ENCODE measurements at places on chromosomes 2 and 18.

DNA sequence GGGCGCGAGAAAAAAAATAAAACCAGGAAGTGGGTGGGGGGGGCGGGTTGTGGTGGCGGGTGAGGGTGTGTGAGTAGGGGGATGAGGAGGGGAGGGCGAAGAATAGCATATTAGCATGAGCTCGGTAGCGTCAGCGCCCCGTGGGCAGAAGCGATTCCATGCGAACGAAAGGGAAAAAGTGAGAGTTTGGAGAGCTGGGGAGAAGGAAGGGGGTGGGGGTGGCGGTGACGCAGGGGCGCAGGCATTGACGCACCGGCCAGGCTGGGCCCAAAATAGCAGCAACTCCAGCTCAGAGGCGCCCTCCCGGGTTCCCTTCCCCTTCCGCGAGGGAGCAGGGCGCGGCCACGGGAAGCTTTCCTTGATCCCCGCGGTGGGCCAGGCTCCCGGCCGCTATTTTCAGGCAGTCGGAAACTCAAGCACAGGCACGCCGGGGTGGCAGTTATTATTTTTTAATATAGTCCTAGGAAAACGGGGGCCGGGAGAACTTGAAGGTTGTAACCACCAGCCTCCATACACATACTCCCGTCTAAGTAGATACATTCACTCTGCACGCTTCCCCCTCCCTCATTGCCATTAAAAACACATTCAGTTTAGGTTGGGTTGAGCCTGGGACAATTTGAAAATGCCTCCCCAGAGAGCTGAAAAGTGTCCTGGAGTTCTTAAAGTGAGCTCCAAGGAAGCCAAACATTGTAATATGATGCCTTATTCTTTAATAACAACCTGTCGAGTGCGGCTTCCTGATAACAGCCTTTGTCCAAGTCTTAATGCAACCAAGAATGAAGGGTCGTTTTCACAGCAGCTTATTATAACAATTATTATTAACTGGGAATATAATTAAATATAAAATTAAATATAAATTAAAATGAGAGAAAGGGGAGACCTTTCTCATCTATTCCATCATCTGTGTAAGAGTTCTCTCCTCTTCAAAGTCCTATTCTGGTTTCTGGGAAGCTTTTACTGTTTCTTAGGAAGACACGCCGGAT is 2.3 kb upstream of the NR4A2 start:
- peak; percentile 85 for DNase-seq

- DNase-seq: no peak
Observed at GRCh38 chr2:34307636-34308035, 708.5 kb upstream of the FAM98A start.

GRCh38 chr18:419541-420175 is 80.8 kb downstream of the COLEC12 start:
- DNase-seq: no peak

GRCh38 chr2:226983895-226984749 is 148.3 kb downstream of the RHBDD1 start:
- DNase-seq: no peak

- no peak for DNase-seq
Observed at GRCh38 chr18:21293479-21293878, 51.4 kb downstream of the GREB1L start.

DNA sequence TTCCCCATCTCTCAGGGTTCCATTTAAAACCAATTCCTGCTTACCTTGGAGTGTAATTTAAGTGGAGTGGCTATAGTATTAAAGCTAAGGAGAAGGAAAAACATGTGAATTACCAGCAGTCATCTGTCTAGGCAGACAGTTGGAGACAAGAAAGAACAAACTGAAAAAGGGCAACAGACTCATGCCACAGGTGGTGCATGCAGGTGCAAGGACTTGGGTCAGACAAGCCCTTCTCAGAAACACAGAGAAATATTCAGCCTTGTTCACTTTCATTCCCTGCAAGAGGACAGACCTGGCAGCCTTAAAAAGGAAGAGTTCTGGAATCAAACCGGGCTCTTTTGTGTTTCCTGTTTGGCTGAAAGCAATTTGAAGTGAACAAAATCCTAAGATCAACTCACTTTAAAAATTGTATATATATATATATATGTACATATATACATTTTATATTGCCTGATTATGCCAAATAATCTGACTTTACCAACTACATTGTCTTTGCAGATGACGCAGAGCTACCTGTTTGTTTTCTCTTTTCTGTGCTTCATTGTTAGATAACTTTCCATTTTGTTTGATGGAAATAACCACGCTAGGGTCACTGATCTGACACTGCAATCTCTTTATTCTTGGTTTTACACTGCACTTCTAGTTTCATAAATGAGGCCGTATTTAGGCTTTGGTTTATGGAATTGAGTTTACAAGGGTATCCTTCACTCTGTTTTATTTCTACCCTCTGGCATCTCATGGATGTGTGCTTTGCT is 35.1 kb upstream of the VPS54 start:
- DNase-seq: no peak

DNA sequence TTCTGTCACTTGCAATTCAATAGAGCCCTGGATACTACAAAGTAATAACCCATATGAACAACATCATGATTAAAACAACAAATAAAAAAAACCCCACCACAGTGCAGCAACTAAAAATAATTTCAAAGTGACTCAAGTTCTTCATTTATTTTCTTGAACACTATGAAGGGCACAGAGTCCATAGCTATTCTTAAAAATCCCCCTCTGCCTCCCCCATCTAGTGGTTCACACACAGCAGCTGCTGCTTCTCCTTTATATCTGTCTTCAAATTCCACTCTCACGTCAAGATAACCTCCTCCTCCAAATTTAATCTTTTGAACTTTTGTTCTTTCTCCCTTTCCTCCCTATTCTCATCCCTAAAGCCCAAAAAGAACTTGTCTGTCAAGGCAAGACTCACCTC is 591.3 kb downstream of the ZEB2 start:
- DNase-seq: no peak

DNA sequence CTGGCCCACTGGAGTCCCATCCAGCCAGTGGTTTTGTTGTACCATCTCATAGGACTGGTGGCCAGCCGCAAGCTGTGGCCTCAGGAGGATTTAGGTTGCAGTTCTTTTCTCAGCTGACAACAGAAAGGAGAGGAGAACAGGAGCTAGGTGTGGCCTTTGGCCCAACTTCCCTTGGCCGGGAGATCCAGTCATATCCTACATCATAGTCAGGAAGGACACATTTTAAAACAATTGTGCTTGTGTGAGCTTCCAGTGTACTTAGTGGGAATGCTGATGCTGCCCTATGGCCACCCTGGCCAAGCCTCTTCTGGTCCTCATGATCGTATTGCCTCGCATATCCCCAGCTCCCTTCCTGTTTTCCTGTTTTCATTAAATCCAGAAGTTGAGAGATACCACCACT is 98.1 kb downstream of the WDSUB1 start:
- no peak for DNase-seq

DNA sequence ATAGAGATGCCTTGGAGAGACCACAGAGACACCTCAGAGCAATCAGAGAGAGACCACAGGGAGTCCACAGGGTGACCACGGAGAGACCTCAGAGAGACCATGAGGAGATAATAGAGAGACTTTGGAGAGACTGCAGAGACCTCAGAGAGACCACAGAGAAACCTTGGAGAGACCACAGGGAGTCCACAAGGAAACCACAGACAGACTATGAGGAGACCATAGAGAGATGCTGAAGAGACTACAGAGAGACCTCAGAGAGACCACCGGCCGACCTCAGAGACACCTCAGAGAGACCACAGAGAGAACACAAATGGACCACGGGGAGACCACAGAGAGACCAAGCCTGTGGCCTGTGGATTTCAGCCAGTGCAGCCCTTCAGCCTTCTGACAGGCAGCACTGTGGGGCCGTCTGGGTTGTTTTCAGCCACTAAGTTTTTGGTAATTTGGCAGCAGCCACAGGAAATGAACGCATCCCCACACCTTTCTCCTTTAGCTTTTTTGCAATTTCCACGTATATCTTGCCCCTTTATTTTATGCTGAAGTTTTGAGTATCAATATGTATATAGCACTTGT is 11.4 kb upstream of the TMEM18 start:
- no peak for DNase-seq

DNA sequence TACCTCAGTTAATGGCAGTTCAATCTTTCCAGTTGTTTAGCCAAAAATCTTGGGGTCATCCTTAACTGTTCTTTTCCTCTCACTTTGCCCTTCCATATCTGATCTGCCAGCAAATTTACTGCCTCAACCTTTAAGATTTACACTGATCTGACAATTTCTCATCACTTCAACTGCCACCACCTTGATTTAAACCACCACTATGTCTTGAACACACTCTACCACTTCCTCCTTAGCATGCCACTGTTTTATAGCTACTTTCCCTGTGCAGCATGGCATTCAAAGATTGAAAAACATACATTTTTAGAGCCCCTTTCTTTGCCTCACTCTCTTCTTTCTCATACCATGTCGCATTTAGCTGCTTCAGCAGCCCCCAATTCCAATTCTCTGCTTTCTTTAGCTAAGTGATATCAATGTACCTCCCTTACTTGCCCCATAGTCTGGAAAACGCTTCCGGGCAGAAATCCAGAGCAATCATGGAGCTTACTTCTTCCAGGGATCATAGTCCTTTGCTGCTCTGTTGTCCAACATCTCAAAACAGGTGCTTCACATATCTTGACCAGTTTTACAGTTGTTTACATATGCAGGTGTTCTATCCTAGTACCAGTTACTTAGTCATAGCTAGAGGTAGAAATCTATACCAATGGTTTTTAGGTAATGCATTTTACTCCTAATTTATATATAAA is 10.9 kb downstream of the PGAP1 start:
- DNase-seq: no peak

- no peak for DNase-seq
Observed at GRCh38 chr2:222404151-222404905, 20.0 kb upstream of the SGPP2 start.

- DNase-seq: no peak
Observed at GRCh38 chr2:199070322-199070949, 387.3 kb downstream of the SATB2 start.

DNA sequence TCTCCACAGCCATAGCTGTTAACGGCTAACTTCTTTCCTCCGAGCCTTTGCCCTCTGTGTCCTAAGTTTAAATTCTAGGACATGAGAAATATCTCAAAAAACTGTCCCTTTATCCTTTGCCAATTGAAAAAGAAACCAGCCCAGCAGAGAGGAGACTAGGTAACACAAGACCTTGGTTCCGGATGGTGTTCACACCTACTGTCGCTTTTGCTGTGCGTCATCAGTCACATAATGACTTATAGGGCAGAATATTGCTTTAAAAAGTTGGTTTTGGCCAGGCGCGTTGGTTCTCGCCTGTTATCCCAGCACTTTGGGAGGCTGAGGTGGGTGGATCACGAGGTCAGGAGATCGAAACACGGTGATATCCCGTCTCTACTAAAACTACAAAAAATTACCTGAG is 66.2 kb downstream of the SP3 start:
- no peak for DNase-seq

- DNase-seq: no peak
Observed at GRCh38 chr2:235493402-235493774, 455 bp upstream of the AGAP1 start.

GRCh38 chr2:60976256-60976850 is 41.2 kb upstream of the PEX13 start:
- DNase-seq: no peak

DNA sequence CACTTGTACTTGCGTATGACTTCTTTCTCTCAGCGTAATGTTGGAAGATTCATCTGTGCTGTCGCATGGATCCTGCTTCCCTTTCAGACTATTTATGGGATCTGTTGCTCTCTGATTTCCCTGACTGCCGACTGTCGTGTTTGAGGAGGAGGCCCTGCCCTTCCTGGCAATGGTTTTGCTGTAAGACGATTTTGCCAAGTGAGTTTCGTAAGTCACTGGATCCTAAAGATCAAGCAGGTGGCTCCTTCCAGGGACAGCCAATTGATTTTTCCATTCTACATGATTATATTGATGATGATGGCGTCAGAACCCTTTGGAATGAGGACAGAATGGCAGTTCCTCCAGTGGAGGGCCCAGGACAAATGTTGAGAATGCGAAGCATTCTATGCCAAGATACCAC is 8.7 kb upstream of the B3GNT2 start:
- no peak for DNase-seq

- no peak for DNase-seq
Observed at GRCh38 chr2:171479154-171479814, 43.0 kb upstream of the CYBRD1 start.

DNA sequence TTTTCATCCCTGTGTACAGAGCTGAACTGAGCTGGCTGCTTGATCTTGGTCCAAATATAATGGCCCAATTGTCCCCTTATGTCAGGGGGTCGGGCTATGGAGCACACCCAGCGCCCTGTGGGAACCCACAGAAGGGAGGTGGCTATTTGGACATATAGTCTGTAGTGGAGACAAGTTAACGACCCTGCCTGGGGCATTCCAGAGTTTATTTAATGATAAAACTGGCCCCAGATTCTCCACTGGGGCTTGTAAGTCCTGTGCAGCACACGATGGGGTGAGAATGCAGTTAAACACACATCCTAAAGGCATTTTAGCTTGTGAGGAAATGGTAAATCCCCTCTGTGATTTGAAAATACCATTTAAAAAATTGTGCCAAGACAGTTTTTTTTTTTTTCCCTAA is 72.9 kb downstream of the QPCT start:
- DNase-seq: no peak

Data from stimulated activated CD8-positive, alpha-beta memory T cell treated with anti-CD3 and anti-CD28 coated beads, Interleukin-15, amount 100 ng/mL, for 4 hours (primary cell).